ENCODE measurements at places on chromosomes 16 and 17.

DNA sequence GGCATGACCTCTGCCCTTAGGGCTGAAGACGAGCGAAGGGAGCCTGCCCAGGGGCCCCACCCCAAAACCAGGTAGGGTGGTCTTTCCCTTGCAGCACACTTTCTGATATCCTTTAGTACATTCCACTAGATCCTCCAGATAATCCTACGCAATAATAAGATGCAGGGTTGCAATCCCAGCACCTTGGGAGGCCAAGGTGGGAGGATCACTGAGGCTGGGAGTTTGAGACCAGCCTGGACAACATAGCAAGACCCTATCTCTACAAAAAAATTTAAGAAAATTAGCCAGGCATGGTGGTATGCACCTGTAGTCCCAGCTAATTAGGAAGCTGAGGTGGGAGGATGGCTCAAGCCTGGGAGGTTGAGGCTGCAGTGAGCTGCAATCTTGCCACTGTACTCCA is 34.9 kb upstream of the MLKL start:
- no peak for DNase-seq

DNA sequence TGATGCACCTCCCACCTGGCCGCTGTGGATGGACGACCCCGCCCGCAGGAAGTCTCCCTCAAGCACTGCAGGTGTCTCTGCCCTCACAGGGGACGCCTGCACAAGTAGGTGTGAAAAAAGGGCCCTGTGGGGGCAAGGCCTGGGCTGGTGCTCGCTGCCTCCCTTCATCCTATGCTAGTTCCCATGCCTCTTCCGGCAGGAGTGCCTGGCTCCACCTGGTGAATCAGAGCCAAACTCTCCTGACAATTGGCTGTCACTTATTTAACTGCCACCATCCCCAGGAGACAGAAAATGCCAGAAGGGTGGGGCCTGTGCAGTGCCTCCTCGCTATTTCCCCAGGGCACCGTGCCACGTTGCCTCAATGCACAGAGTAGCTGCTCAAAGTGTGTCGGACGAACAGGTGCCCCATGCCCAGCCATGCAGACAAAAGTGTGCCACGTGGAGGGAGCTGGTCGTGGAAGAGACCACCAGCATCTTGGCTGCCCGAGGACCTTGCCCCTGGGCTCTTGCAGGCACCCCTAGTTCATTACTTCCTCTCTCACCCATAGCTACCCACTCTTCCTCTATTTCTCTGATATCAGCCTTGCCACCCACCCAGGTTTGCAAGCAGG is 170.7 kb downstream of the SEC14L1 start:
- DNase-seq: no peak

GRCh38 chr17:79793924-79794304 is 3.0 kb downstream of the CBX8 start:
- no peak for DNase-seq

GRCh38 chr16:25012525-25012991 is 2.6 kb downstream of the ARHGAP17 start:
- DNase-seq: peak; percentile 95

DNA sequence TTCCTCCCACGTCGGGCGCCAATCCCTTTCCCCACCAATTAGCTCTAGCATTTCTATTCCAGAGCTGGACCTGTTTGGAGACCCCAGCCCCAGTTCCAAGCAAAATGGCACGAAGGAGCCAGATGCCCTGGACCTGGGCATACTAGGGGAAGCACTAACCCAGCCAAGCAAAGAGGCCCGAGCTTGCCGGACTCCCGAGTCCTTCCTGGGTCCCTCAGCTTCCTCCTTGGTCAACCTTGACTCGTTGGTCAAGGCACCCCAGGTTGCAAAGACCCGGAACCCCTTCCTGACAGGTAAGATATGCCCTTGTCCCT is 5.6 kb upstream of the SPATA20 start:
- DNase-seq: no peak

GRCh38 chr16:63037761-63038396 is 1001.6 kb upstream of the CDH8 start:
- DNase-seq: no peak

GRCh38 chr16:79613009-79613408 is 12.5 kb upstream of the MAF start:
- DNase-seq: peak; percentile 29

- no peak for DNase-seq
Observed at GRCh38 chr17:74128456-74129211, 74.8 kb upstream of the RPL38 start.

GRCh38 chr17:3049705-3050295 is 13.6 kb downstream of the OR1D5 start:
- no peak for DNase-seq

DNA sequence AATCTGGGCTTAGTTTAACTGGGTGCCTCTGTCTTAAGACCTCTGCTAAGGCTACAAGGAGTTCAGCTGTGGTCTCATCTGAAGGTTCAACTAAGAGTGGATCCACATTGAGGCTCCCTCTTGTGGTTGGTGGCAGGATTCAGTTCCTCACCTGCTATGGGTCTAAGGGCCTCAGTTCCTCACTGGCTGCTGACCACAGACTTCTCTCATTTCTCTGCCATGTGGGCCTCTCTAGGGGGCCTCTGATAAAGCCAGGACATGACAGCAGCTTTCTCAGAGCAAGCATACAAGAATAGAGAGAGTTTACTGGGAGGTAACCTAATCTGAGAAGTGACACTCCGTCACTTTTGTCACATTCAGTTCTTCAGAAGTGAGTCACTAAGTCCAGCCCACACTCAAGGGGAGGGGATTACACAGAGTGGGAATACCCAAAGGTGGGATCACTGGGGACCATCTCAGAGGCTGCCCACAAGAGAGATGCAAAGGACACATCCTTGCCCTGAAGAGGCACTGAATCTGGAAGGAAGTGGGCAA is 19.2 kb upstream of the ABAT start:
- no peak for DNase-seq

- no peak for DNase-seq
Observed at GRCh38 chr17:282000-282911, 70.4 kb downstream of the RPH3AL start.

GRCh38 chr17:12859520-12859919 is 70.2 kb downstream of the ARHGAP44 start:
- DNase-seq: no peak

GRCh38 chr16:50201787-50202186 is 48.7 kb downstream of the TENT4B start:
- DNase-seq: no peak

- no peak for DNase-seq
Observed at GRCh38 chr16:75065149-75065505, 51.5 kb downstream of the LDHD start.

- DNase-seq: no peak
Observed at GRCh38 chr16:85664580-85665372, 24.0 kb downstream of the GINS2 start.

DNA sequence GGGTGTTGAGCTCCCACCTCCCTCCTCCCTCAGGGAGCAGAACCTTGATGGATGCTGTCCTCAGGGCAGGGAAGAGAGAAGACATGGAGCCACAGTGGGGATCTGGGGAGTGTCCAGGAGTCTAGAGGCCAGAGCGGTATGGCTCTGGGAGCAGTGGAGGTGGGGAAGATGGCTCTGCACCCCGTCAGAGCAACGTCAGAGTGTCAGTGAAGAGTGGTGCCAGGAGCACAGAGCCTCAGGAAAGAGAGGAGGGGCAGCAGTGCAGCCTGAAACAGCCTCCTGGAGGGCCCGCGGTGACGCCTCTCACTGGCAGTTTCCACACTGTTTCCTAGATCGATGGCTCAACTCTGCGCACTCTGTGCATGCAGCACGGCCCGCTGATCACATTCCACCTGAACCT is 23.2 kb upstream of the SLC5A11 start:
- no peak for DNase-seq

DNA sequence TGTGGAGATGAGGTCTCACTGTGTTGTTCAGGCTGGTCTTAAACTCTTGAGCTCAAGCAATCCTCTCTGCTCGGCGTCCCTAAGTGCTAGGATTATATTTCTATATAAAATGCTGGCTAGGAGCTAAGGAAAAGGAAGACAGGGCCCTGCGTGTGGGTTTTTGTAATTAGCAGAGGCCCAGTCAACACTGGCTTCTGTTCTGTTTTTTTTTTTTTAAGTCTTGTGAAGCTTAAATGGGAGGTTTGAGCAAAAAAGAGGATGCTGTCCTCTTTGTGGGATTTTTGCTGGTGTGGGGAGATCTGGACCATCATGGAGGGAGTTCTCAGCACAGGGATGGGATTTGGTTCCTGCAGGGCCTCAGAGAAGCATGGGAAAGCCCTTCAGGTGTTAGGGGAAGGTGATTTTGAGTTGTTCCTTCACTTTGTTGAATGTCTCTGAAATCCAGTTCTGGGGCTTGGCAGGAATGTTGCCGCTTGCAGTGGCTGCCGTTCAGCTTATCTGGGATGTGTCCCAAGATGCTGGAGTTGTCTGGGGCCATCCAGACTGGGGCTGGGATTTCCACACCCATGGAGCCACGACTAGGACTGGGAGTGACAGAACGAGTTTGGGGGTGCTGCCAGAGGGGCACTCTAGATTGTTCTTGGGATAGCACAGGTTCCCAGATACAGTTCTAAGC is 4.2 kb downstream of the PYCARD start:
- no peak for DNase-seq

GRCh38 chr17:14048169-14048568 is 21.1 kb upstream of the COX10 start:
- DNase-seq: no peak

DNA sequence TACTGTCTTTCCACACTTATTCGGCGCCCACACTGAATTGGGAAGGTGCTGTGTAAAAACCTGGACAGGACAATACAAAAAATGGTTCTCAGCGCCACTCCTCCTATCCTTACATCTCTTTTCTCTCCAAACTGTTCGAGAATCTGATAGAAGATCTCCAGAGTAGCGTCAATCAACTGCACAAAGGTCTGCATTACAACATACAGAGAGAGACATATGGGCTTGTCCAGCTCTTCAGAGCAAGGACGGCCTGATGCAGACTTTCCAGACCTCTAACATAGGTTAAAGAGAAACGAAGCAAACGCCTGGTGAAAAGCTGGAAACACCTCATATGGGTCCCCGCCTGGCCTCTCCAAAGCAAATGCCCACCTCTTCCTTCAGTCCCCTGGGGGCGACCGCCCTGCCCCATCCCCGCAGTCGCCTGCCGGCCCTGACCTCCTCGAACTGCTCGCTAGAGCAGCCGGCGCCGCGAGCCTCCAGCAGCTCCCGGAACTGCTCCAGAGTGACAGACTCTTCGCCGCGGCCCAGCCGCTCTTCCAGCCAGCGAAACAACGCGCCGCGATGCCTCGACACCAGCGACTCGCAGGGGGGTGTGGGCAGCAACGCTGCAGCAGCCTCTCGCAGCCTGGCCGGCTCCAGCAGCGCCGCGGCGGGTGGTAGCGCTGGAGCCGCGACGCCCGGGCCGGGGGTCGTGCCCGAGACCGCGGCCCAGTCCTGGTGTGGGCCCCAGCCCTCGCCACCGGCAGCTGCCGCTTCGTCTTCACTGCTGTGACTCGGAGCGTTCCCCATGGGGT is 526 bp downstream of the ZZEF1 start:
- DNase-seq: no peak

- no peak for DNase-seq
Observed at GRCh38 chr17:48388955-48389743, 40.9 kb downstream of the SKAP1 start.

GRCh38 chr17:61461967-61462718 is 9.9 kb downstream of the TBX4 start:
- no peak for DNase-seq

Measured in AG09309 (cell line).